ENCODE measurements at places on chromosomes 7 and 10.

DNA sequence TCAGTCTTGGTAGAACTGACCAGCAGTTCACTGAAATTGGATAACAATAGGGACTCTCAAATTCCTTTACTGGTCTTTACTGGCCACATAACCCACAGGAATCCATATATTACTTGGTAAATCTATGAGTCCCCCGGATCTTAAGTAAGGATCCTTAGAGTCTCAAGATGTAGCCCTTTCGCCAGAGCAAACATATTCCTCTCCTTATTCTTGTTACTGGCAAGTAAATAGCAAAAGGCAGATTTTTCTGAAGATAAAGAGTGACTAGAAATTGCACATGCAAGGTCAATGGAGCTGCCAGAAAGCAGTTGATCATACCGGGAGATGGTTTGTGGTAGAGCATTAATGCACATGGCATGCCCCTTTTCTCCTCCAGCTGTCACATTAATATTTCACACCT, 283.0 kb downstream of the HDAC9 start:
- DNase-seq = no peak

DNA sequence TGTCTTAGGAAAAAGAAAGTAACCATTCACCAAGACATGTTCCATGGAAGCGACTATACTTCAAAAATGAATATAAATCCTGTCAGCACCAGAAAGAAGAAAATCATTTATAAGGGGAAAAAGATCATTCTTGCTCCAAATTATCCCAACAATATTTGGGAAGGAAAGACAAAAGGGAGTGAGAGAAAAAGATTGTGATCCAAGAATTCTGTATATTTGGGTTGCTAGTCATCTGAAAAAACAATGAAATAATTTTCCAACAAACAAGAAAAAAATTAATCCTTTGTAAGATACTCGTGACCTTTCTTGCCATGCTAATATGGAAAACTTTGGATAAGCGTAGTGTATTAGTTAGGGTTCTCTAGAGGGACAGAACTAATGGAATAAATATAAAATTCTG, 163.2 kb upstream of the ZNF32 start:
- no peak for DNase-seq

GRCh38 chr7:54813398-54813797, 54.4 kb upstream of the SEC61G start:
- no peak for DNase-seq

DNA sequence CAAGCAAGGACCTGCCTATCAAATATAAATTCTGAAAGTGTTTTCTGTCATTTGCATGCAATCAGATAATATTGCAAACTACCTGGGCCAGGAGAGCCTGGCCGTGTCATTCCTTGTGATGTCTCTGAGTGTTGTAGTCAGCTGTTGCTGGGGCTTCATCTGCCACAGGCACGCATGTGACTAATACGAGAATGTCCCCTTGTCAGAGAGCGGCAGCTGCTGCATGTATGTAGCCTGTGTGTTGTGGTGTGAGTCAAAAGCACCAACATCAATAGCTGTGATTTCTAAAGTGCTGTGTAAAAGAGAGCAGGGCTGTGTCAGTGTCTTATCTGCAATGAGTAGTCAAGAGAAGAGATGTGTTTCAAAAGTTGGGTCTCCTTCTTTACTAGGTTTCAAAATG, 155.4 kb downstream of the POU6F2 start:
- no peak for DNase-seq

DNA sequence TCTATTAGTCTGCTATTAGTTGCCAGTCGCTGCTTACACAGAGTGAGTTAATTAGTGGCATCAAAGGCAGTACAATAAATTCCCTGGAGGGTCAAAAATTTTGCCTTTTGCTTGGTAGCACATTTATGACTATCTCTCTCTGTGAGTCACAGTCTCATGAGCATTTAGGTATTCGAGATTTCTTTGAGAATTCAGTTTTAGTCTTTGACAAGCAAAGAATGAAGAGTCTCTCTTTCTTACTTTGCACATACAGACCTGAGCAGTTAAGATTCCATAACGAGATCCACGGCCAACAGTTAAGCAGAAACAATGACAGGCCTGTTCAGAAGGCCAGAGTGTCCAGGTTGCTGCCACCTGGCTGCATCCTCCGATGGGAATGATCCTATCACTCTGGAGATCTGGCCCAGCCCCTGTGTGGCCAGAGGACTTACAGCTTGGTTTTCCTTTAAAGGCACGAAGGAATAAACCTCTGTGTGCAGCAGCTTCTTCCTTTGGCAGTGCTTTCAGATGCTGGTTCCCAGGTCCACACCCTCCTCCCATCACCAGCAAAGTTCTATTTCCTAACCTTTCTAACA, 80.6 kb downstream of the GLI3 start:
- DNase-seq = no peak

GRCh38 chr10:45155784-45156183, 155.1 kb downstream of the ZNF22 start:
- no peak for DNase-seq
